ENCODE measurements at places on chromosomes 7 and 10. TPM values are rescaled to one million over a fixed set of nuclear protein-coding genes. Genes with fewer than 3 reads are reported as not detected.

The SPDYE8 gene
- not detected for total RNA-seq

The GDF10 gene
- 1.4 TPM for total RNA-seq

The GDF2 gene
- not detected for total RNA-seq

The DRGX gene
- total RNA-seq = not detected

DNA sequence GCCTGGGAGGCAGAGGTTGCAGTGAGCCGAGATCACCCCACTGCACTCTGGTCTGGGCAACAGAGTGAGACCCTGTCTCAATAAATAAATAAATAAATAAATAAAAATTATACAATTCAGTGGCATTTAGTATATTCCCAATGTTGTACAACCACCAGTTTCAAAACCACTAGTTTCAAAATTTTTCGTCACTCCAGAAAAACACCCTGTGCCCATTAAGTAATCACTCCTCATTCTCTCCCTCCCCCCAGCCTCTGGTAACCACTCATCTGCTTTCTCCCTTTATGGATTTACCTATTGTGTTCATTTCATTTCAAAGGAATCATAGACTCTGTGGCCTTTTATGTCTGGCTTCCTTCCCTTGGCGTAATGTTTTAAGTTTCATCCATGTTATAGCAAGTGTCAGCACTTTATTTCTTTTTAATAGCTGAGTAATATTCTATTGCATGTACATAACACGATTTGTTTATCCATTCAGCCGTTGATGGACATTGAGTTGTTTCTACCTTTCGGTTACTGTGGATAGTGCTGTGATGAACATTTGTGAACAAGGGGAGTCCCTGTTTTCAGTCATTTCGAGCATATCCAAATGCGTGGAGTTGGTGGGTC is 29.4 kb upstream of the GOLGA7B start:
- DNase-seq = no peak

- DNase-seq = peak; percentile 34
Observed at GRCh38 chr7:4809091-4809591, 33.7 kb downstream of the AP5Z1 start.

GRCh38 chr7:42843205-42843800 is 68.6 kb downstream of the C7orf25 start:
- no peak for DNase-seq

- DNase-seq = no peak
Observed at GRCh38 chr10:88318803-88319202, 264.3 kb downstream of the RNLS start.

GRCh38 chr10:78566284-78567111 is 502.3 kb upstream of the ZMIZ1 start:
- no peak for DNase-seq

- no peak for DNase-seq
Observed at GRCh38 chr10:49049660-49050059, 65.7 kb downstream of the VSTM4 start.

DNA sequence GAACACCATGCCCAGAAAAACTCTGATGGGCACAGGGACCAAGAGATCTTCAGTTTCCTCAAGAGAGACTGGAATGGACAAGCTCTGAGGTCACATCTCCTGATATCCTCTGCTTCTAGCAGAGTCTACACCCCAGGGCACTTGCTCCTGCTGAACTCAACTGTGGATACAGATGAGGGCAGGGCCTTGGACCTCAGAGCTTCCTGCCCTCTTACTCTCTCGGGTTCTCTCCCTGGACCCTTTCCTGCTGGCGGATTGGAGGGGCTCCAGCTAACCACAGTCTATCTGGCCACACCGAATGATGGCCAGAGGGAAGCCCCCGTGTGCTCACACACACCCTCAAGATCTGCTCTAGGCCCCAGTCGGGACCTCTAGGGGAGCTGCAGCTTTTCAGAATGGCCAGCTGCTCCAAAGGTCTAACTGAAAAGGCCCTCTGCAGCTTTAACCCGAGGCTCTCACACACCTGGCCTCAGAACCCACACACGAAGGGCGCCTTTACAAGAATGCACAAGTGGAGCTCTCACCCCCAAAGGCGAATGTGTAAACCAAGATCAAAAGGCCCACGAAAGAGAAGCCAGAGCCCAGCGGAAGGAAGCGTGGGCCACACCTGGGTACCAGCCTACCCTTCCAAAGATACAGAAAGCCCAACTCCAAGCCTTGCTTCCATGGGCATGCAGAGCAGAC is 65.5 kb downstream of the FAM53B start:
- DNase-seq = peak; percentile 63
